ENCODE measurements at places on chromosomes 3 and 15. TPM values are rescaled to one million over a fixed set of nuclear protein-coding genes. Genes with fewer than 3 reads are reported as not detected.

- H3K4me3 ChIP-seq, result no peak overlapping the region
- H3K4me1 ChIP-seq, result no peaks in the 10 kb centered on the region
- H3K27me3 ChIP-seq, result no peaks in the 10 kb centered on the region
- H3K36me3 ChIP-seq, result peaks cover 8% of the 10 kb centered on the region
- DNase-seq, result no peak
Observed at GRCh38 chr15:99994849-99995248, 261.6 kb upstream of the LYSMD4 start.

STAC gene
- not detected for total RNA-seq

PRKCI gene
- 21.3 TPM for total RNA-seq

DNA sequence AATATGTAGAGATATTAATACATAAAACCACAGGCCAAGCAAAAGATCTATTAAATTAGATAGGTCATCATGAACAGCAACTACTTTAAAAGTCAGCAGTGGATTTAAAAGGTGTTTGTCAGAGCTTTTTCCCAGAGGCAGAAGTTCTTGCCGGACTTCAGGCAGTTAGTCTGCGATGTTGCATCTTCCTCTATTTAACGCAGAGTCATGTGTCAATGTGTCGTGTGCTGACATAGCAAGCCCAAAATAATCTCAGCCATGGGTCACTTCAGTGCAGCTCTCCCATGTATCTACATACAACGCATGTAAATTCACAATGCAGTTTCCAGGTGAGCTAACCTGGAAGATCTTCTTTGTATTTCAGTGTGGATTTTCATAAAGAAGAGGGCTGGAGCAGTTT lies 8.0 kb upstream of the TMEM212 start:
- H3K27ac ChIP-seq, result no peak overlapping the region
- H3K4me1 ChIP-seq, result no peaks in the 10 kb centered on the region
- H3K36me3 ChIP-seq, result no peaks in the 10 kb centered on the region

CCDC191 gene
- total RNA-seq, result 1.5 TPM

PCOLCE2 gene
- 1.1 TPM for total RNA-seq

DNA sequence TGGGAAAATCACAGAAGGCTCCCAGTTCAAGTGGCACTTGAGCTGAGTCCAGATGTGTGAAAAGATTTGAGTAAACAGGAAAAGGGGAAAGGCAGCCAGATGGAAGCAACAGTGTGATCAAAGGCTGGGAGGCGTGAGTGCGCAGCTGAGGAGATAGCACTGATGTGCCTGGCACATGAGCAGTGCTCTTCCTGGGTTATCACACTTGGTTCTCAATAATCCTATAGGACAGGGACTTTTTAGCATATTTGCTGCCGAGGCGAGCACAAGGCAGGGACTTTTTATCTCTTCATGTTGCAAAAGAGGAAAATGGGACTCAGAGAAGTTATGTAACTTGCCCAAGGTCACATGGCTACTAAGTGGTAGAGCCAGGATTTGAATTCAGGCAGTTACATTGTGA lies 39.6 kb downstream of the CORO2B start:
- peaks cover 7% of the 10 kb centered on the region for H3K27me3 ChIP-seq
- DNase-seq, result no peak
- H3K36me3 ChIP-seq, result no peaks in the 10 kb centered on the region
- no peak overlapping the region for H3K27ac ChIP-seq
- no peaks in the 10 kb centered on the region for H3K4me1 ChIP-seq

GRCh38 chr3:89808680-89809197 lies 701.3 kb downstream of the EPHA3 start:
- no peak for DNase-seq
- no peak overlapping the region for H3K4me3 ChIP-seq
- no peaks in the 10 kb centered on the region for H3K4me1 ChIP-seq
- no peaks in the 10 kb centered on the region for H3K36me3 ChIP-seq
- H3K27me3 ChIP-seq, result no peaks in the 10 kb centered on the region

DNA sequence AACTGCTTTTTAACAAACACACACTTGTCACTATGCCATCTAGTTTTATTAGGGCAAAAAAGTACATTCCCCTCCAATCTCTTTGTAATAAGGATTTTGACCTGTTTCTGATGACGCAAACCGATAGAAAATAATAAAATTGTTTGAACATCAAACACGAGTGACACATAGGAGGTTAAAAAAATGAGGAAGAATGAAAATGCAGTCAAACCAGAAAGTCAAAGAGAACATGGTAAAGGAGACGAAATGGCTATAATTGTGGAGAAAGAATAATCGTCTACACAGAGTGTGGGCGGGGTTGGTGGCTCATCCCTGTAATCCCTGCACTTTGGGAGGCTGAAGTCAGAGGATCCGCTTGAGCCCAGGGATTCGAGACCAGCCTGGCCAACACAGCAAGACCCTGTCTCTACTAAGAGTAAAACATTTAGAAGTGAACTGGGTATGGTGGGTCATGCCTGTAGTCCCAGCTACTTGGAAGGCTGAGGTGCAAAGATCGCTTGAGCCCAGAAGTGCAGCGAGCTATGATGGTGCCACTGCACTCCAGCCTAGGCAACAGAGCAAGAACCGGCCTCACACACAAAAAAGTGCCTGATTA lies 83.2 kb downstream of the MEIS2 start:
- H3K4me1 ChIP-seq, result no peaks in the 10 kb centered on the region
- no peak for DNase-seq
- no peak overlapping the region for H3K4me3 ChIP-seq
- H3K36me3 ChIP-seq, result no peaks in the 10 kb centered on the region

EPHB3 gene
- total RNA-seq, result 0.07 TPM

DNA sequence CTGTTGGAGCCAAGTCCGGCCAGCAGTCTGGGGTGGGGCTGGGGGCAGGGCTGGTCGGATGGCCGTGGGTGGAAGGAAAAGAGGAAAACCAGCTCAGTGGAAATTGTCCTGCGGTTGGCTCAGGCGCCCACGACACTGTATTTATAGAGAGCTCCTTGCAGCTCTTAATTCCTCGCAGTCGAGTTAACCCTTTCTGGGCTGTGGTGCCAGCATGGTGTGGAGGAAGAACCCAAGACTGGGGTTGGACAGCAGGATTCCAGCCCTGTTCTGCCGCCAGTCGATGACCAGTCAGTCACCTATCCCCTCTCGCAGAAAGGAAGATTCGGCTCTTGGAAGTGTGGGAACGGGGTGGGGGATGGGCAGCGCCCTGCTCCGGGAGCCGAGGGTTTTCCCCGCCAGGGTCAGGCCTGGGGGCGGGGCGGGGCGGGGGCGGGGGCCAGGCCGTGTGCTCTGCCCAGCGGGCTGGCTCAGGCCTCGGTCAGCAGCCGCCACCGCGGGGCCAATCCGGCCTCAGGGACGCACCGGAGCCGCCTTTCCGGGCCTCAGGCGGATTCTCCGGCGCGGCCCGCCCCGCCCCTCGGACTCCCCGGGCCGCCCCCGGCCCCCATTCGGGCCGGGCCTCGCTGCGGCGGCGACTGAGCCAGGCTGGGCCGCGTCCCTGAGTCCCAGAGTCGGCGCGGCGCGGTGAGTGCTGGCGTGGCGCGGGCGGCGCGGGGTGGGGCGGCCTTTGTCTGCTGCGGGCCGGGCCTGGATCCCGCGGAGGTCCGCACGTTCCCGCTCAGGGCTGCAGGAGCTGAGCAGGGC lies at the start of gene CD276:
CD276 (plus strand) TSS at position 607 of the 804 bp plus-strand sequence. CDS start 15,257 bp downstream, outside the sequence.
- H3K36me3 ChIP-seq, result no peaks in the 10 kb centered on the region
- H3K27me3 ChIP-seq, result peaks cover 55% of the 10 kb centered on the region
- H3K4me3 ChIP-seq, result peak within 1 kb of the TSS; percentile 50
- no peak within 1 kb of the TSS for H3K27ac ChIP-seq

DNA sequence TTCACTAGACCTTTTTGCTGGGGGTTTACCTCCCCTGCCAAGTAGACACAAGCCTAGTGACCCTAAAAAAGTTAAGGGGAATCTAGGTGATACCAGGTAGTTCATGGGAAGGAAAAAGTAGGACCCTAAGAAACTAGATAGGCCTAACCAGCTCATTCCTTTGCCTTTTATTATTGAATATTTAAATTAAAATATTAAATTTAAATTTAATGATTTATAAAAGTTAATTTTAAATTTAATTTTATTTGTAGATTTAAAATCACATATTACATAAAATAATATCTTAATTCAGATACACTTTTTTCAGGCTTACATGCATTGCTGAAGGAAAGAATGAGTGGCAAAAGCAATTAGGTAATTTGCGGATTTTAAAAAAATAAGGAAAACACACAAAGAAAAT lies 584.9 kb downstream of the AGBL1 start:
- DNase-seq, result no peak
- H3K36me3 ChIP-seq, result no peaks in the 10 kb centered on the region
- no peak overlapping the region for H3K27ac ChIP-seq
- H3K27me3 ChIP-seq, result no peaks in the 10 kb centered on the region

DNA sequence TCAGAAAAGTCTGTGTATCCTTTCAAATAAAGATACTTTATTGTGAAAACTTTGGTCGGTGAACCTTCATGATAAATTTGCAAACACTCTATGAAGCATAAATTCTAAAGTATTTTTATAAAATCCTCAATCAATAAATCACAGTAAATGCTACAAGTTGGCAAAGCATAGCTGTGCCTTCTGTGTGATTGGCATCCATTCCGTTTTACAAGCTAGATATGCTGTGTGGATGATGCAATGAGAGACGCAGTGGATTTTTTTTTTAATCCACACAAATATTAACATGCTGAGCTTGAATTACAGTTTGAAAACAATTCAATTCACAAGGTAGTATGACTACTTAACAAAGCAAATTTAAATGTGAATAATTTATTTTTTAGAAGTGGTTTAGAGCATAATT lies 937.2 kb downstream of the ZPLD1 start:
- DNase-seq, result no peak
- H3K27ac ChIP-seq, result no peak overlapping the region
- no peak overlapping the region for H3K4me3 ChIP-seq
- no peaks in the 10 kb centered on the region for H3K36me3 ChIP-seq
- no peaks in the 10 kb centered on the region for H3K4me1 ChIP-seq

DNA sequence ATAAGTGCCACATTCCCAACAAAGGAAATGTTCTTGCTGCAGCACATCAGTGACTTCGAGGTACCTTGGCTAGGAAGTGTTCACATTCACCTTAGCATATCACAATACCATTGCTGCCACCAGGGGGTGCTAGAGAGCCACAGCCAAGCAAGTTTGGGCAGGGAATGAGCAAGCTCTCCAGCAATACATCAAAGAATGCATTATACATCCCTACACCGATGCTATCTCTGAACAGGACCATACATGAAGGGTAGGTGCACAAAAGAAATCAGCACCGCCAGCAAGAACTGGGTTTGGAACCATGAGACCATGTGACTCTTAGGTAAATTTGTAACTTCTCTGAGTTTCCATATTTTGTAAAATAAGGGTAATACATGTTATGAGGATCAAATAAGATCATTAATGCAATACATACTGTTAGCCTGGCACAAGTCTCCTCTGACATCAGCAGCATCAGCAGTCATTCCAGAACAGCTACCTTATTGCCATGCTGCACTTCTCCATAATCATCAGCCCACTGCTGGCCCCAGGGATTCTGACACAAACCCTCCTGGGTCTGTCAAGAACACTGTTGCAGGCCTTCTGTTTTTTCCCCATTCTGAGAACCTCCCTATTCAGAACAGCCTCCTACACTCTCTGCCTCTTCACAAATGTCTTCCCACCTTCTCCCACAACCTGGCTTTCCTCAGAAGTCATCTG lies 37.5 kb downstream of the RYK start:
- DNase-seq, result peak; percentile 94
- peaks cover 20% of the 10 kb centered on the region for H3K36me3 ChIP-seq
- no peak overlapping the region for H3K27ac ChIP-seq
- peaks cover 30% of the 10 kb centered on the region for H3K4me1 ChIP-seq

DNA sequence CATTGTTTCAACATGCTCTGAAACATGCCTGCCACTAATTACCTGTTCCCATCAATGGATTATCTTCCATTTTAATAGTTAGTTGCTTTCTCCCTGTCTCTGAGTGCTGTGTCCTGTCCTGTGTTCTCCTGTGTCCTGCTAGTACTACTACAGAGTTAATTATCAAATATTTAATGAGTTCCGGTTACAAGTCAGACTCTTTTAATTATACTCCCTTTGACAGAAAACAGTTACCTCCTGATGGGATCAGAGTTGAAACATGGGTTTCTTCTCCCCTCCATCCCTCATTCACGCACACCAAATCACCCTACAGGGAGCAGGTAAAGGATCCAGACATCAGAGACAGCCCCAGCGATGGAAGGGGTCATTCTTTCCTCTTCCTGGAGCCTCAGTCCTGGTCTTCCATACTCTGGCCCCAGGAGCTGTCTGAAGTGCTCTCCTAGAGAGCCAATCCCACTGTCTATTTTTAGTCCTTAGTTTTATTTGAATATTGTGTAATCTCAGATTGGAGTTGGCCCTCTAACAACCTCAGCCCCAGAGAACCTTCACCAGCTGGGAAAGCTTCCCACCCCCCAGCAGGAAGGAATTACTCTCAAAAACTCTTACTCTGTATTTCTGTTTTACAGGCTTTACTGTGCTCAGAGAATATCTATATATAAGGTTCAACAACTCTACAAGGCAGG lies 137.0 kb upstream of the C2CD4B start:
- no peak overlapping the region for H3K4me3 ChIP-seq
- H3K36me3 ChIP-seq, result no peaks in the 10 kb centered on the region
- H3K27me3 ChIP-seq, result peaks cover 8% of the 10 kb centered on the region

GRCh38 chr15:50227076-50227475 lies 38.5 kb downstream of the HDC start:
- DNase-seq, result no peak
- H3K4me3 ChIP-seq, result no peak overlapping the region
- H3K27me3 ChIP-seq, result no peaks in the 10 kb centered on the region

SLC41A3 gene
- total RNA-seq, result 23.4 TPM

GOLGA6B gene
- total RNA-seq, result not detected

DNA sequence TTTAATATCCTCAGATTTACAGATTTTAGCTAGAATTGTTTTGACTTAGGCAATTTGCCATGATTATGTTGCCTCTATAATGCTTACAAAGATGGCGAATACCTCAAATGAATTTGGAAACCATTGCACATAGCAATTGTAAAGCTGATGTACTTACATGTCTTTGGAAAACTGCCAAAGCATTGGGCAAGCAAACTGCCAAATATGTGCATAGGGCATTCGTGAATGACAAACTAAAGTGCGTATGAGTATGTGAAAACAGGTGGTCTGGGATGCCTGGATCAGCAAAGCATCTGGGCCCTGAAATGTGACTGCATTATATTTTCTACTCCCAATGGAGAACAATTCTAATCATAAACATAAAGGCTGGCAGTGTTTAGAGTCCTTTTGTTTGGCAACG lies 445.3 kb upstream of the ROBO1 start:
- DNase-seq, result no peak
- H3K27ac ChIP-seq, result no peak overlapping the region
- H3K4me1 ChIP-seq, result no peaks in the 10 kb centered on the region
- H3K36me3 ChIP-seq, result no peaks in the 10 kb centered on the region
- H3K4me3 ChIP-seq, result no peak overlapping the region
- no peaks in the 10 kb centered on the region for H3K27me3 ChIP-seq
